SJCRH30 (cell line): ENCODE measurements at places on chromosomes 2 and 18. TPM values are rescaled to one million over a fixed set of nuclear protein-coding genes. Genes with fewer than 3 reads are reported as not detected.

Gene RGPD5
- 13.3 and 37.1 TPM in 2 replicates for total RNA-seq

Gene CTAGE1
- total RNA-seq = not detected in 2 replicates

DNA sequence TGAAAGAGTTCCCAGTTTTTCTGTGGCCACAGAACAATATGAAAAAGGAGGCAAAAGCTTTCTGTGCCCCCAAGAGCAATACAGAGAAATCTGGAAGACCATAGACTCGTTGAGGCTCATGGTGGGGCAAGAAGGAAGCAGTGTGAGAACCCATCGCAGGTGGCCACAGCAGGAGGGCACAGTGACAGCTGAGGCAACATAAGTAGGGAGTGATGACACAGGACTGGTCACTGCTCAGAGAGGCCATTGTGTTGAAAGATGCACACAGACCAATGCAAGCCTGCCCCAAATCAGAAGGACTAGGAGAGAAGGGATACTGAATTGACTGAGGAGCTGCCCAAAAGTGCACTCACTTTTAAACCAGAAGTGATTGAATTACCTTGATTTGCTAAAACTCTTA, 483.6 kb downstream of the EPHA4 start:
- DNase-seq = peak; percentile 82
- no peak overlapping the region for H3K4me3 ChIP-seq
- H3K4me1 ChIP-seq = peaks cover 20% of the 10 kb centered on the region
- peak overlapping the region; percentile 69 for H3K27ac ChIP-seq
- H3K27me3 ChIP-seq = no peaks in the 10 kb centered on the region

DNA sequence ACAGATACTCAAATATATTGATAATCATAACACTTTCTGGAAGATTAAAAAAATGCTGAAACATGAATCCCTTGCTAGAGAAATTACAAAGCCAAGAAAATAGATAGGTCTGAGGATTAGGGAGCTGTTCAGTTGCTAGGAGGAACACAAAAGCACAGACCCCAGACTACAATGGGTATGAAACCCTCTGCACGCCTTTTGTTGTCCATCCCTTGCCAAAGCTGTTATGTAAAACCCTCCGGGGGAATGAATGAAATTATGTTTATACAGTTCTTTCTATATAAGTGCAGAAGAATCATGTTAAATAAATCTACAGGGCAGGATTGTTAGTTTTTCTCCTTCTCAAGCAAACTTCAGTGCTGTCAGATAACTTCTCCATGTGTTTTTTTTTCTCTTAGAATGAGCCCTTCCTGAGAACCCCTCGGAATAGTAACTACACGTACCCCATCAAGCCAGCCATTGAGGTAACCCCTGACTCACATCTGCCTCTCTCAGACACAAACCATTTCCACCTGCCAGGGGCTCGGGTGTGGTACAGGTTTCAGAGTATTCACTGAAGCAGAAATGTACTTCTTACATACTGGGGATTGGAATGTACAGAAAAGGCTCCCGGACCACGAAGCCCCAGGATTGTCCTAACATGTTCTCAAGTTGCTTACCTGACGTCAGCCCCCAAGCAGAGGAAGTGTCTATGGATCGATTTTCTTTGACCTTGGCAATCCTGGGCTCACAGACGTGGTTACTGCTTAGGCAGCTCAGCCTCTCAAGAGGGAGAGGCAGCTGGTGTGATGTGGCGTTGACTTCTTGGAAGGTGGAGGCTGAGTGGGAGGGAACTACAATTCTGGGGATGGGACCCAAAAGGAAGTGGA, 118.0 kb downstream of the PLB1 start:
- H3K4me3 ChIP-seq = no peak overlapping the region
- H3K27ac ChIP-seq = 0 out of 2 replicates have a peak overlapping the region, but pooled peaks have one; percentile 10
- DNase-seq = peak; percentile 73
- H3K4me1 ChIP-seq = peaks cover 30% of the 10 kb centered on the region
- H3K36me3 ChIP-seq = no peaks in the 10 kb centered on the region
- H3K27me3 ChIP-seq = no peaks in the 10 kb centered on the region

DNA sequence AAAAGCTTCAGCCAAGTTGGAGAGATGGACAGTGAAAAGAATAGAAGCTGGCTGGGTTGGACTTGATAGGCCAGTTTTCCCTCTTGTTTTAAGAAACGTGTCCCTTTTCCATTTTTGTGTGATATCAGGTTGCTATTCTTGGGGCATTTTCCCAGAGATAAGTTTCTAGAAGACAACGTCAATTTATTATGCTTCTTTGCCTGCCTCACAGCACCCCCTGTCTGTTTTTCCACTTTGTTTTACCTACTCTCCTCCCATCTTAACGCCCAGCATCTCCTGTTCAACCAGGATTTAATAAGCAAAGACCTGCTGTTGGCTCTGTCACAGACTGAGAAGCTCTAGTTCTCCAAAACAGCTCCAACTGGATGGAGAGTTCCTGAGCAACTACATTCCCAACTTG, 317.8 kb upstream of the ZNF521 start:
- no peak overlapping the region for H3K4me3 ChIP-seq
- DNase-seq = peak; percentile 6
- H3K4me1 ChIP-seq = no peaks in the 10 kb centered on the region
- no peak overlapping the region for H3K27ac ChIP-seq
- no peaks in the 10 kb centered on the region for H3K36me3 ChIP-seq
